ENCODE measurements at places on chromosomes 5 and 9. TPM values are rescaled to one million over a fixed set of nuclear protein-coding genes. Genes with fewer than 3 reads are reported as not detected.

SLC46A2 gene
- not detected for total RNA-seq

SCGB3A2 gene
- not detected for total RNA-seq

NKD2 gene
- 2.1 TPM for total RNA-seq

SPINK4 gene
- total RNA-seq, result not detected

MARCOL gene
- total RNA-seq, result not detected

RELL2 gene
- 9.9 TPM for total RNA-seq

GRCh38 chr9:81182431-81182830 is 506.9 kb downstream of the TLE1 start:
- no peak for DNase-seq

GRCh38 chr5:139809331-139809810 is 13.8 kb downstream of the PSD2 start:
- DNase-seq, result no peak

DNA sequence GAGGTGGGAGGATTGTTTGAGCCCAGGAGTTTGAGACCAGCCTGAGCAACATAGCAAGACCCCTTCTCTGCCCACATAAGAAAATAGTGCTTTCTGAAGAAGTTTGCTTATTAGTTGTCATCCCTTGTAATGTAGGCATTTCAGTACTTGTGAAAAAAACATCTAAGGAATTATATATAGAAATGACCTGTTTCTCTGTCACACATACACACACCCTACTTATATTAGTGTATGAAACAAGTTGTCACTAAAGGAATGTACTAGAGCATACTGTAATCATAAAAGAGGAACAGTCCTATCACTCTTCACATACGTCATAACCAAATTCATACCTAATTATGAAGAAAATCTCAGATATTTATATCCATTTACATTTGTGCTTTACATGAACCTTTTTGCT is 122.0 kb downstream of the NIPBL start:
- no peak for DNase-seq

- DNase-seq, result peak; percentile 71
Observed at GRCh38 chr9:114156657-114157421, 1.5 kb downstream of the COL27A1 start.

GRCh38 chr5:25489834-25490538 is 845.2 kb upstream of the CDH10 start:
- no peak for DNase-seq

DNA sequence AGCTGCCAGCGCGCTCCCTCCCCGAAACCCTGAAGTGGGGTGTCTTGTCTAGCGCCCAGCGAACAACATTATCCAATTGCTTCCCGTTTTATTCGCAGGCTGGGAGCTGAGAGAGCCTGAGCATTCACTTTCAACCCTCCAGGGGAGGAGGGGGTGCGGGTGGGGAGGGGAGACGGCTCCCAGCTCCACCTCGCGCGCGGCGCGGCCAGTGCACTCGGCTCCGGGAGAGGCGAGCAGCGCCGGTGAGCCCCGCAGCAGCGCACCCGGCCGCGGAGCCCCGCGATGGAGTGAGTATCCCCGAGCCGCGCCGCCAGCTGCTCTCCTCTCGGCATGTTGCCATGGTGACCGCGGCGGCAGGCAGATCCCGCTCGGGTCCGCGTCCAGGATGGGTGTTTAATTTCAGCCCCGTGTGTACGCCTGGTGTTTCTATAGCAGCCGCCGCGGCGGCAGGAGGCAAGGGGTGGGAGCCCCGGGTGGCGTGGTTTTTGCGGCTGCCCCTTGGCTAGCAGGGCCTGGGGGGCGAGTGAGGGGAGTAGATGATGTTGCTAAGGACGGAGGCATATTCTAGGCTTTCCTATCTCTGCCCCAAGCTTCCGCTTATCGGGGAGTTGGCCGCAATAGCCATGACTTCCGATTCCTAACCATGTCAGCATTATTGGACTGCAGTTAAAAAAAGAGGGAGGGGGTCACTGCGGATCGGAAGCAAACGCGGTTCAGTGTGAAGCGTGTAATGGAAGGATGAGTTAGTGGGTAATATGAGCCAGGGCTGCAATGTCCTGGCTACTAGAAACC is 139.2 kb upstream of the PALM2AKAP2 start:
- no peak for DNase-seq

DNA sequence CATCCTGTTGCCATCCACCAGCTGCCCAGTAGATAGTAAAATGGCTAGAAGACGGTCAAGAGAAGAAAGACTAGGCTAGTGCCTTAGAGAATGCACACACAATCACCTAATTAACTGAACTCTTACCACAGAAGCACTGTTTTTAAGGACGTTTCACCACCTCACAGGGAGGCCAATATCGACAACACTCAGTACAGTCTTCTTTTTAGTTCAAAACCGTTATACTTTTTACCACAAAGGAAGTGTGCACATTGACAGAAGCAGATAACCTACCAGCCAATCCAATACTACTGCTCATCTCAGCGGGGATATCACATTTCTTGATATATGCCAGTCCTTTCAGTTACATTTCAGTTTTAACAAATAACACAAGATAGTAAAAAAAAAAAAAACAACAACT is 122.3 kb downstream of the GNAQ start:
- no peak for DNase-seq

DNA sequence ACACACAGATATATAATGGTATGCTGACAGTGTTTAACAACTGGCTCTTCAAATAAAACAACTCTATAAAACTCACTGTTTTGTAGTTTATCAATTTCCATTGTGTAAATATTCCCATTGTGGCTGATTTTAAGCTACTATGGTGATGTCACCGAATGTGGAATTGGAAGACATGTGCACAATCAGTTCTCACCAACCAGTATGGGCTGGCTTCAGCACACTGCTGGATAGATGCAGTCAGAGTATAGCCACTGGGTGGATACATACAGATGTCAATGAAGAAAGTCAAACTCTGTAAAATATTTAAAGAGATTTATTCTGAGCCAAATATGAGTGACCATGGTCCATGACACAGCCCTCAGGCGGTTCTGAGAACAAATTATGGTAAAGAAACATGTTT is 475.9 kb upstream of the SMARCA2 start:
- DNase-seq, result no peak

DNA sequence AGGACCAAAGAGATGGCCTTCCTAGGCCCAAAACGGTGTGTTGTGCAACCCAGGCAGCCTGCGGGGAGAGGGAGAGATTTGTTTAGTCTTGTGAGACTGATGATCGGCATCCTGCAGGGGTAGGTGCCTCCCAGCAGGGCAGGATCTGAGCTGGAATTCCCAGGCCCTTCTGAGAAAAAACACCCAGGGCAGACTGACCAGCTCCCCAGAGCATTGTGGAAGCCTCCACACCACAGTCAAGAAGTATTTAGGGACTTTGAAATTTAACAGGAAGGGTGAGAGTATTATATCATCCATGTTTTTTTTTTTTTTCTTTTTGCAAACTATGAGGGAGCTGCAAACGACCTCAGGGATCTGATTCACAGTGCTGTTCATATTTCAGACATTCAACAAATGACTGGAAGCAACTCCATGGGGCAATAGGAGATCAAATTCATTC is 104.5 kb upstream of the LHFPL2 start:
- DNase-seq, result no peak

- no peak for DNase-seq
Observed at GRCh38 chr5:75869891-75870290, 152.7 kb upstream of the POC5 start.

- no peak for DNase-seq
Observed at GRCh38 chr9:116767219-116767618, 80.1 kb downstream of the TRIM32 start.

- no peak for DNase-seq
Observed at GRCh38 chr9:98075332-98075805, 18.8 kb downstream of the NANS start.

DNA sequence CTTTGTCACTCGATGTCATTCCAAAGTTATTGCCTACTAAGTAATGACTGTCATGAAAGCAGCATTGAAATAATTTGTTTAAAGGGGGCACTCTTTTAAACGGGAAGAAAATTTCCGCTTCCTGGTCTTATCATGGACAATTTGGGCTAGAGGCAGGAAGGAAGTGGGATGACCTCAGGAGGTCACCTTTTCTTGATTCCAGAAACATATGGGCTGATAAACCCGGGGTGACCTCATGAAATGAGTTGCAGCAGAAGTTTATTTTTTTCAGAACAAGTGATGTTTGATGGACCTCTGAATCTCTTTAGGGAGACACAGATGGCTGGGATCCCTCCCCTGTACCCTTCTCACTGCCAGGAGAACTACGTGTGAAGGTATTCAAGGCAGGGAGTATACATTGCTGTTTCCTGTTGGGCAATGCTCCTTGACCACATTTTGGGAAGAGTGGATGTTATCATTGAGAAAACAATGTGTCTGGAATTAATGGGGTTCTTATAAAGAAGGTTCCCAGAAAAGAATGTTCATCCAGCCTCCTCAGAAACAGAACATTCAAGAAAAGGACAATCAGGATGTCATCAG is 11.3 kb downstream of the TLR4 start:
- no peak for DNase-seq

DNA sequence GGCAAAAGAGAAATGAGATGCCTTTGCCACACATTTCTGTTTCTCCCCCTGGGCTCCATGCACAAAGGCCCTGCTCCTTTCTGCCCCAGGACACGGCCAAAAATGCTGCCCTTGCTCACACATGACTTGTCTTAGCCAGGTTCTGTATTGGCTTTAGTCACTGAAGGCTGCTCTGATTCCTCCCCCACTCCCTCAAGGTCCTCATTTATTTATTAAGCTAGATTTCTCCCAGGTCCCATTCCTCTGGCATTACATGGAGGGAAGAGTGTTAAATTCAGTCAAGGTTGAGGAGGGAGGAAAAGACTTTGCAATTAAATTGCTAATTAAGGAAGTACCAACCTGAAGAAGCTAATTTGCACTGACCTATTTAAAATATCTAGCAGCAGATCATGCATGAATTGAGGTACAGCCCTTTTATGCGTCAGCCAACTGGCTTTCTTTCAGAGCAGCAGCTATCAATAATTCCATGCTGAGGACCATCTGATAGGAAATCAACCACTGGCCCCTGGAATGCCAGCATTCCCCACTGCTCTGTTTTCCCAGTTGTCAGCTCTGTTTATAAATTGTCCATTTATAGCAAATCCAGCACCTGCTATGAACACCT is 81.2 kb upstream of the MAP3K1 start:
- peak; percentile 81 for DNase-seq

Measured in G401 (cell line).